Cortex of kidney (tissue), 1 donor: ENCODE measurements at places on chromosomes 7 and 10.

GRCh38 chr7:102284891-102285539, 1.7 kb upstream of the SH2B2 start:
- no peak for DNase-seq

DNA sequence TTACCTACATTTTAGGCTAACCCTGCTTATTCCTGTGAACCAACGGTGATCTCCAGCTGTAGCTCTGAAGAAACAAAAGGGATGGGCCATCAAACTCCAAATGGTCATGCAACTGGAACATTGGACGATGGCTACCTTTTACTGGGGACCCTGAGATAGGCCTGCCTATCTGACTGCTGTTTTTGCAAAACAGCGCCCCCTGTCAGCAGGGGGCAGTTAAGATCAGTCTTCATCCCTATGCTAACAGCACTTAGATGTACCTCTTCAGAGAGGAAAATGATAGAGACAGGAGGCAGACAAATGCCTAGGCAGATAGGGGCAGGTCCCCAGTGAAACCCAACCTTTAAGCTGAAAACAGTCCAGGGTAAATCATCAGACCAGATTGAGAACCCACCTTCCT, 1085.4 kb upstream of the SORCS1 start:
- DNase-seq: no peak

DNA sequence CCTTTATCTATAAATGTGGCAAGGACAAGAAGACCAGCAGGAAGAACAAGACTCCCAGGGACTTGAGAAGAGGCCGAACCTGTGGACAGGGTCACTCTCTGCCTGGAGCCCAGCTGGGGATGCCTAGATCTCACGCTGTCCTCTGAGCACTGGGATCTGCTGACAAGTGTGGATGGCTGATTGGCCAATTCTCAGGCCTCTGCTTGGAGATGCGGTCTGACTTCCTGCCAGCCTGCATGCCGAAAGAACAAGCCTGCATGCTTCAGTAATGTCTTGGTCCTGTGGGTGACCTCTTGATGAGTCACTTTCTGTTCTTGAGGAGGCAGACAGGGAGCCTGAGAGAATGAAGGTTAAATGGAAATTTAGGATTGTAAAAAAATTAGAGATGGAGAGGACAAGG, 84.7 kb downstream of the TMEM178B start:
- DNase-seq: no peak

DNA sequence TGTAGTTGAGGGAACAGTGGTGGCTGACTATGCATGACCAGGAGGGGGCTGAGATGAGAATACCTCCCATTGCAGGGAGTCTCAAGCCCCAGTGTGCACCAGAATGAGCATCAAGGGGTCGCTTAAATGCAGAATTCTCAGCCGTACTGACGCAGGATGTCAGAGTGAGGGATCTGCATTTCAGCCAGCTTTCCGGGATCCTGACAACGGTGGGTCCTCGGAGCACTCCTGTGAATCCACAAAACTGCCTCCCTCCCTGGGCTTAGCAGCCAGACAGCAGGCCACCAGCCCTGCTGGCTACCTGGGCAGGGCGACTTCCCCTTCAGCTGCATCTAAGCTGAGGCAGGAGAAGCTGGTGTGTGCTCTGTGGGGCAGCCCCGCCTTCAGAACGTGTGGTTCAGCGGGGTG, 21.8 kb upstream of the LOXL4 start:
- no peak for DNase-seq

GRCh38 chr10:17423632-17424186, 30.7 kb downstream of the ST8SIA6 start:
- DNase-seq: no peak

DNA sequence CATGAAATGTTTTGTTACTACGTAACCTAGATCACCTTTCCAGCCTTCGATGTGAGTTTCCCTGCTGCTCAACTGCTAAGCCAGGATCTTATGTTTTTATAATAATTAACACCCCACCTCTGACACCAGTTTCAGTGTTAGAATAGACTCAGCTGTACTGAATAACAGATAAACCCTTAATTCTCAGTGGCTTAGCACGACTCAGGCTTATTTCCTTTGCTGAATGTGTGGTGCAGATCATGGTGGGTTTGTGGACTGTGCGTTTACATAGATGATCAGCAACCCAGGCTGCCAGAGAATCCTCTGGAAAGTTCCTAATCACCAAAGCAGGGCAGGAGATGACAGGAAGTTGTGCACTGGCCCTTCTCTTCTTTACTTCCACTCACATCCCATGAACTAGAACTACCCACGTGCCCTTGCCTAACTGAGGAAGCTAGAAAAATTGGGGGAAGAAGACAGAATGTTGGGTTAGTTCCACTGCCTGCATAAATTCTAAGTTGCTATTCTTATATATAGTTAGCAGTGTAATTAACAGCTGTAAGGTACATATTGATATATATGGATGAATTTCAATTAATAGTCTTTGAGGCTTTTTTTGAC, 111.8 kb downstream of the MAPK8 start:
- no peak for DNase-seq

DNA sequence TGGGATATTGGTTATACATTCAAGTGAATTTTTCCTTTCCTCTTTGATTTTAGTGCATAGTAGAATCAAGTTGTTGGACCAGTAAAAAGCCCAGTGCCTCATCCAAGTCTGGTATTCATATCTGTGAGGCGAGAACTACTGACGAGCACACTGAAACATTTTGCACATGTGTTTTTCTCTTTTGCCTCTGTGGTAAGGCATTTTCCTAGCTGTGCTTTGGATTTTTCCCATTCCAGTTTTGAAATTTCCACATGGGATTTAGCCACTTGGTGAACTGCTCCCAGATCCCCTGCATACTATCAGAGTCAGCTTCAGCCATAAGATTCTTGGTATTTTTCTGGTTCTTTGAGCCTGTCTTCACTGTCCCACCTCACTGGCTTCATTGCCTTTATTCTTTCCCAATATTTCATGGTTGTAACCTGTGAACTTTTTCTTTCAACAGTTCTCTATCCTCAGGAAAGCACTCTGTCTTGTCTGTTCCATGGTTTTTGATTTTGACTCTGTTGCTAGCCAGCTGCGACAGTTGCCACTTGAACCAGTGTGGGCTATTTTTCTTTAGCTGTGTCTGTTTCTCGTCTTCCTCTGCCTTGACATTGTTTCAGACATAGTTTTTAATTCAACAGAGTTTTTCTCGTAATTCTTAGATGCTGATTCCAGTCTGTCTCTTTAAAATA, 239.0 kb downstream of the REEP3 start:
- no peak for DNase-seq
